ENCODE measurements at places on chromosomes 16 and 17.

GRCh38 chr16:82011199-82011641 lies at the start of gene SDR42E1:
SDR42E1 (minus strand) TSS chr16:82011470; CDS start chr16:82000858, 10,612 bp downstream.
- DNase-seq, result no peak

GRCh38 chr16:74053826-74054225 lies 242.8 kb upstream of the PSMD7 start:
- no peak for DNase-seq

GRCh38 chr16:68450741-68451255 lies 2.5 kb upstream of the SMPD3 start:
- no peak for DNase-seq

GRCh38 chr17:56975656-56976055 lies 2.3 kb upstream of the SCPEP1 start:
- DNase-seq, result no peak

DNA sequence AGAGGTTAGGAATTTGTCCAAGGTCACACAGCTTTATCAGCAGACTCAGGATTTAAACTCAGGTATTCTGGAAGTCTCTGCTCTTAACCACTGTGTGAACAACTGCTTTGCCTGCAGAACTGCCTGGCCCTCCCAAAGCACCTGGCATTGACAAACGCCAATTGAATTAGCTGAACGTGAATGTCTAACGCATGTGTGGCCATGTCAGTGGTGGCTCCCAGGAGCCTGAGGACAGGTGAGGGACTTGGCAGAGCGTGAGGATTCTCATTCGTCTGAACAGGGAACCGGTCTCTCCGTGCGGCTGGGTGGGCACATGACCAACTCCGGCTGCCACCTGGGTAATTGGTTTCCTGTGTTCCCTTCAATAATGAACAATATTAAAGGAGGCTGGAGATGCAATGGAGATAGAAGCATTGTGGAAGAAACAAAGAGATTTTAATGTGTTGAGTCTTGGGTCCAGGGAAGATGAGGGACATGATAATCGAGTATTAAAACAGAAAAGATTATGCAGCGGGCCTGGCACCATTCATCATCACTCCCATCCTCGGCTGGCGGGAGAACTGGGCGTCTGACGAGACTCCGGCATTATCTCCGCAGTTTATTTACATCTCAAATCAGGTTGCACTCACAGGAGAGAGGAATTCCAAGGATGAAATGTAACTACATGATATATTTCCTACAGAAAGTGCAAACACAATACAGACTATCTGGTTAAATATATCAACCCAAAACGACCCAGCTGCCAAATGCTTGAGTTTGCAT lies 113.5 kb downstream of the NPIPB5 start:
- DNase-seq, result no peak

DNA sequence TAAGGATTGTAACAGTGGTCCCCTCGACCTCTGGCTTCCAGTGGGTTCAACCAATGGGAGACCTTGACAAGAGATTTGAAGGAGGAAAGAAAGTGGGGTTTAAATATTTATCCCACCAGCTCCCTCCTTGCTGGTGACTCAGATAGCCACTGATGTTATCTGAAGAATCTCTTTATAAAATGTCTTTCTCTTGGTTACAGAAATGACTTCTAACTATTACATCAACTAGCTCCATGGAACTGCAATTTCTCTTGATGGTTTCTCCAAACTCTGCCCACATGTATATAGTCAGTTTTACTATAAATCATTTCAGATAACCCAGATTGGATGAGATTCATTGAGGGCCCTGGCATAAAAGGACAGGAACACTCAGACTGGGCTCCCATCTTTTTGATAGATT lies 920.2 kb upstream of the SOX9 start:
- no peak for DNase-seq

DNA sequence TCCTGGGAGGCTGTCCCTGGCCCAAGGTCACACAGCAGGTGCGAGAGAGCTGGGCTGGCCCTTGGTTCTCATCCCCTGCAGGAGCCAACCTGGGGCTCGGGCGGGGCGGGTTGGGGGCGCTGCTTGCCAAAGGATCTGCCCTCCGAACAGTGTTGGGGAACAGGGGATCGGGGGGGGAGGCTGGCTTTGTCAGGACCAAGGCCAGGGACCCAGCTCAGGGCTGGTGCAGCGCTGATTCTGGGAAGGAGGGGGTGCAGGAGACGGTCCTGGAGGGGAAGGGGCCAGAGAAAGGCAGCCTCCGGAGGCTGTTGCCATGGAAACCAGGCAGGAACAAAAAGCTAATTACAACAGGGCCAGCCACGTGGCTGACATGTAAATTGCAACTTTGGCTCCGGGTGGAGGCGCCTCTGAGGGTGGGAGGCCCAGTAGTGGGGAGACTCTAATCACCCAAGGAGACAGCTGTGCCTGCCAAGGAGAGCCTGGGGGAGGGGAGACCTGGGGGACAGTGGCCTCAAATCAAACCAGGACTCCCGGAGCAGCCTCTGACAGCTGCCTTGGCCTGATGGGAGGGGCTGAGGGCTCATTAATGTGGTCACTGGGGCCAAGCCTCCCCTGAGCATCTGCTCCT lies 1.3 kb downstream of the TUBB3 start:
- DNase-seq, result peak; percentile 19

DNA sequence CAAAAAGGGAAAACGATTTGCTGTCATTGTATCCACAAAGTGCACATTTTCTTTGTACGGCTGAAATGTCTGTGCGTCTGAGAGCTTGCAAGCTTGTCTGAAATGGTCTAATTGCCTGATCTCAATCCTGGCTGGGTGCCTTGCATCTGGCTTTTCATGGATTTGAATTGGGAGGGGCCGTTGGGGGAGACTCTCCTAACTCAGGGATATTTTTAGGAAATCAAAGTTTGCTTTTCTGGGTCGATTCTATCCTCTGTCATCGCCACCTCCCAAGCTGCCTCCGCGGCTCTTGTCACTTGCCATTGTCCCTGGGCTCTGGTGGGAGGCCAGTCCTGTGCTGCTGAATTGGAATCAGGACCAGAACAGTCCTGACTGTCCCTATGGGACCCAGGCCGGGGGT lies 33.3 kb upstream of the MGAT5B start:
- DNase-seq, result no peak

- peak; percentile 16 for DNase-seq
These were observed 198.0 kb upstream of the MPHOSPH6 start for GRCh38 chr16:82368041-82368440.

DNA sequence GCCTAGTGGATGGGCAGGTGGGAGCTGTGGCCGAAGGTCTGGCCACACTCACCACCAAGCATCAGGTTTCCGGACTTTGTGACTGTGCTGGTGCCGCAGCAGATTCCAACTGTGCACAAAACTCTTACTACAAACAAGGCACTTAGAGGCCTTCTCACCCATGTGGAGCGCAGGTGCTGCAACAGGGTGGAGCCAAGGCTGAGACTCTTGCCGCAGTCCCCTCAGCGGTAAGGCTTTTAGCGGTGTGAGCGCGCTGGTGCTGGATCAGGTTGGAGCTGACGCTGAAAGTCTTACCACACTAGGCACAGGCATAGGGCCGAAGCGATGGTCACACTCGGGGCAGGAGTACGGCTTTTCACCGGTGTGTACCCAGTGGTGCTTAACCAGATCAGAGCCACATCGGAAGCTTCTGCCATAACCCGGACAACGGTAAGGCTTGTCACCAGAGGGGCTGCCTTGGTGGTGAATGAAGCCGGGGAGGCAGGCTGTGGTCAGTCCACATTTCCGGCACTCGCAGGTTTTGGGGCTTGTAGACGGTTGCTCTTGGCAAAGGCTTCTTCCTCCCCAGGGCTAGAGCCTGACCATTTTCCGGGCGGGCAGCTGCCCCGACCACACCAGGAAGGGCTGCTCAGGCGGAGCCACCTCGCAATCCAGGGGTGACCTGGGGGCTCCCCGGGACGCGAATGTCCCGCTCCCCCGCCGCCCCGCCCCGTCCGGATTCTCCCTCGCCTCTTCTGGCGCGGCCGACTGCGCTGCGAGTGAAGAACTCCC lies 1.0 kb upstream of the ARMC5 start:
- peak; percentile 49 for DNase-seq

DNA sequence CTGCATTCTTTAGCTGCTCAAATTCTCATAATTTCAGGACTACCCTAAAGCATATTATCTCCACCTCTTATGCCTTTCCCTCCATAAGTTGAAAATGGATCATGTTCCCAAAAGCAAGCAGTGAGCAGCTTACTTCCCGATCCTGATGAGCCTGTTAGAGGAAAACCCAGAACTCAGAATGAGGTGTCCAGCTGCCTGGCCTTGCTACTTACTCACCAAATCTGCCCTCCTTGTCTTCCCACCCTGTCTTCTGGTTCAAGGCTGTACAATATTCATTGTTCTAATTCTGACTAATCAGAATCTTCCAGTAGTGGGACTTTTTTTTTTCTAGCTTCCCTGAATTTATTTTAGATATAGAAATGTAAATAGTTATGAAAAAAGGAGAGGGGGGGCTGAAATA lies 10.8 kb downstream of the LYRM1 start:
- no peak for DNase-seq

- peak; percentile 83 for DNase-seq
These were observed 94.6 kb downstream of the RGS9 start for GRCh38 chr17:65231662-65232335.

- DNase-seq, result no peak
These were observed 45.4 kb downstream of the WSB1 start for GRCh38 chr17:27339198-27339835.

DNA sequence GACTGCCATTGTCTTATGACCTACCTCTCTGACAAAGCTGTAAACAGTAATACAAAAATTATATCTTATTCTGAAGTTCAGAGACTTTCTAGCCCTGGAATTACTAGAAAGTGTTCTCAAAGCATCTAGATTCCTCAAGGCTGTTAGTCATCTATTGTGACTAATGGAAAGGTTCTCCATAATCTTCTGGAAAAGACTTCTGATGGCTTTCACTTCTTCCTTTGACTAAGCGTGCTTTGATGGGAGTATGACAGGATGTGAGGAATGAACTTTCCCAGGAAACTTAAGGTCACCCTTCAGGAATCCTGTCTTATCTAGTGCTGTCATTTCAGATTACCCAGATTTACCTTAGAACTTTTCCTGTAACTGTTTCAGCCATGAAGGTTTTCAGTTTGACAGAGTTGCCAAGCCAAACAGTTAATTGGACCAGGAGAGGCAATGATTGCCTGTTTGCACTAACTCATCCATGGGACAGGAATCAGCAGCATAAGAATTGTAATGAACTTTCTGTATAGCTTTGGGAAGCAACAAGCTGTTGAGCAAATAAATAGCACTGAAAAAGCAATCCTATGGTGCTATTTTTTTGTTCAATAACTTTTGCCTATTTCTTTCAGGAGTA lies 43.5 kb downstream of the AP2B1 start:
- peak; percentile 83 for DNase-seq

DNA sequence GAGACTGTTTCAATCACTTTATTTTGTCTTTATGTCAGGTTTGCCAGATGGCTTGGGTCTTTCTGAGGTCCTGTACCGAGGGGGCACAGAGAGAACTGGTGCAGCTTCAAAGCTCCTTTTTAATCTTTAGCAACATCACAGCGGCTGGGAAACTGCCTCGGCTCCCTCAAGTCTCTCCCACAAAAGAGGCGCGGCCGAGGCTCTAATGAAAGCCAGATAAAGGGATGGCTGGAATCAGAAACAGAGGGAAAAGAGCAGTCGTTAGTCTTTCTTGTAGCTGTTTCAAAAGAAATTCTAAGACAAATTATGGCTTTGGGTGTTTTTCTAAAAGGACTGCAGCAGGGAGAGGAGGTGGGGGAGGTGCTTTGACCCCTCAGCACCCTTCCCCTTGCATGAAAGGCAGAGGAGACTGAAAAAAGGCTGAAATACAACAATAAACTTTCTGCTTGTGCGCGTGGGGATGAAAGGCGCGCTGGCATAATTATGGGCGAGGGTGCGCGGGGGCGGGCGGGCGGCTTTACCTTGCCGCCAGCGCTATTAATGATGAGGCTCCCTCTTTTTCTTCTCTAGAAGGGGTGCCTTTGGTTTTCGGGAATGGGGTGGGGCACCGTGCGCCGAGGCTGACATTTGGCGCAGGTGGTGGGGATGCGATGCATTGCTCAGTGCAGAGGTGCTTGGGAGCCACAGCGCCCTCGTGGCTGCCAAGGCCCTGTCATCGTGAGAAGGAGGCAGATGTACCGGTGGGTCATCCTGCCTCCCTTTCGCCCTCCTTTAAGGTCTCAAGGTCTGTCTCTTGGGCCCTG lies 22.3 kb upstream of the BRD7 start:
- no peak for DNase-seq

GRCh38 chr17:2723997-2724783 lies 12.6 kb upstream of the CLUH start:
- no peak for DNase-seq

- DNase-seq, result peak; percentile 80
These were observed 37.2 kb upstream of the RGS9 start for GRCh38 chr17:65099941-65100315.

DNA sequence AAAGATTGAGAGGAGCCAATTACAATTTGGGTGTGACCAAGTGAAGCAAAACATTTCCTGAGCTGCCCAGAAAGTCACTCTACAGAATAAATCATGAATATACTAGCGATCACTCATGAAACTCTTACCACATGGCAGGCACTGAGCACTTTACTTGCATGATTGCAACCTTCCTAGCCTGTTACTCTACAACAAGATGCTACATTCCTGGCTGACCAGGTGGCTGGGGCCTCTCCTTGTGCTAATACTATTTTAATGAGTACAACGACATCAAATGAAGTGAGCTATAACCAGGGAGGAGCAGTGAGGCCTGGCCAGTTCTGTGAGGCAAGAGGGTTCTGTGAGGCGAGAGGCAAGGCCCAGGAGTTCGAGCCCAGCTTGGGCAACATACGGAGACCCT lies 75.2 kb downstream of the CPPED1 start:
- no peak for DNase-seq

- DNase-seq, result peak; percentile 51
These were observed 215.3 kb downstream of the C16orf78 start for GRCh38 chr16:49588729-49589384.

DNA sequence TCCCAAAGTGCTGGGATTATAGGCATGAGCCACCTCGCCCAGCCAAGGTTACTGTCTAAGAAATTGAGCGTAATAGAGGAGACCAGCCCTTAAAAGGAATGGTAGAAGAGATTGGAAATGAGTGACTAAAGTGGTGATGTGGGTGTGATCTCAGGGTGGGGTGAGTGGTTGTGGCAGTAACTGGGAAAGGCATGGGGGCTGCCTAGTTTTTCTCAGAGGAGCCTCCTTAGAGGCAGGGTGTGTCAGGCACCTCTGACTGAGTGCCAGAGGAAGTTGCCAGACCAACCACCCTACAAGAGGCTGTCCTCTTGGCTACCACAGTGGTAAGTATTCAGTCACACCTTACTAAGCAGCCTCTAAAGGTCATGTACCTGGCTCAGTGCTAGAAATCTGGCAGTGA lies 8.9 kb downstream of the DUS2 start:
- DNase-seq, result peak; percentile 8

- DNase-seq, result no peak
These were observed 718.1 kb upstream of the SOX9 start for GRCh38 chr17:71402661-71403141.

GRCh38 chr17:35903451-35903850 lies 23.3 kb upstream of the CCL5 start:
- no peak for DNase-seq

GRCh38 chr17:73733517-73733916 lies 89.3 kb upstream of the SDK2 start:
- no peak for DNase-seq

- no peak for DNase-seq
These were observed 806 bp downstream of the TBX21 start for GRCh38 chr17:47733674-47734410.

Measured in astrocyte (in vitro differentiated cells and primary cell).